H1 (cell line): ENCODE measurements at places on chromosomes 7 and 10.

- DNase-seq: no peak
Measured at GRCh38 chr7:153858355-153858754, 193.8 kb upstream of the DPP6 start.

GRCh38 chr10:127034790-127035189 lies 129.6 kb downstream of the DOCK1 start:
- DNase-seq: no peak

DNA sequence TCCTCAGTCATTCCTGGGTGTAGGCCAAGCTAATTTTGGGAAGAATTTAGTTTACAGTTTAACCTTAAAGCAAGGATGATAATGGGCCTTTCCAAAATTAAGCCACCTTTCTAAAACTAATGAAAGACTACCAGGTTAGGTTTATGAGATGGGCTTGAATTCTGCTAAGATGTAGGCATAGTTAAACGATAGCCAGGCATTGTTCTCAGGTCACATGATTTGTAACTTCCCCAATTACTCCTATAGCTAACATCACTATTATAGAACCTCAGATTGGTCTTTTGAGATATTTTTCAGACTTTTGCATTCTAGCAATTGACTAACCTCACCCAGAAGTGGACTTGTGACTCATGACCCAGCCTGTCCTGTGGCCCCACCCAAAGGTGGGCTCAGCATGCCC lies 7.0 kb upstream of the NUB1 start:
- no peak for DNase-seq

- DNase-seq: no peak
Measured at GRCh38 chr7:151179946-151180345, 7.1 kb downstream of the ASB10 start.

- DNase-seq: no peak
Measured at GRCh38 chr10:80538481-80539185, 931 bp downstream of the SH2D4B start.
